ENCODE measurements at places on chromosomes 2 and 18.

- peak; percentile 100 for DNase-seq
Measured at GRCh38 chr2:85772019-85772745, 18.4 kb downstream of the ATOH8 start.

GRCh38 chr2:20576598-20577115, 74.2 kb downstream of the HS1BP3 start:
- DNase-seq, result no peak

- no peak for DNase-seq
Measured at GRCh38 chr2:175871331-175872004, 130.6 kb downstream of the LNPK start.

DNA sequence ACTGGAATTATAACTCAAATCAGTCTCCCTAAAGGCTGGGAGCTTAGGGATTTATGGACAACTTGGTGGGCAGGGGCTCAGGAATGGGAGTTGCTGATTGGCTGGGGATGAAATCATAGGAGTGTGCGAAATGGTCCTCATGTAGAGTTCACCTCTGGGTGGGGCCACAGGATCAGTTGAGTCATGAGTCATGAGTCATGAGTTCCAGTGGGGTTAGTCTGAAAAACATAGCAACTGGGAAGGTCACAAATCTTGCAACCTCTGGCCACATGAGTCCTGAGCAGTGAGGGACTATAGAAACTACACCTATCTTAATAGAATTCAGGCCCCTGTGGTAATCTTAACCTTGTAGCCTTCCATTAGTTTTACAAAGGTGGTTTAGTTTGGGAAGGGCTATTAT, 383.3 kb downstream of the RBM43 start:
- DNase-seq, result peak; percentile 23

GRCh38 chr2:68368654-68369336, 3.7 kb downstream of the PLEK start:
- peak; percentile 87 for DNase-seq

- no peak for DNase-seq
Measured at GRCh38 chr2:141063406-141063805, 1067.4 kb downstream of the LRP1B start.

DNA sequence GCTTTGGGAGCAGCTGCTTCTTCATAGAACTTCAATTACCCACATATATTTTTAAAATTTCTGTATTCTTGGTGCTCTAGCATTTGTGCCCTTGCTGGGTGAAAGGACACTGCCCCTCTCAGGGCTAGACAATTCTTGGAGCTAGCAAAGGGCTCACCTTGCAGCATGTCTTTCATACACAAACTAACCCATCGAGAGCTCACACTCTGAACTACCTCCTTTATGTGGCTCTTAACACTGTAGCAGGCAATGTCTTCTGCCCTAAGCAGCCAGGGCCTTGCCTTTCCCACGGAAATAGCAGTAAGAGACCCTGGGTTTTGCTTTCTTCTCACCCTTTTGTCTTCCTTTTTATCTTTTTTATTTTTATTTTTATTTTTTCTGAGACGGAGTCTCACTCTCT, 234.0 kb downstream of the ACTR3 start:
- DNase-seq, result no peak

- DNase-seq, result no peak
Measured at GRCh38 chr18:5457462-5457957, 86.3 kb downstream of the EPB41L3 start.

- peak; percentile 55 for DNase-seq
Measured at GRCh38 chr2:12486205-12487118, 230.3 kb upstream of the TRIB2 start.
